ENCODE measurements at places on chromosomes 7 and 10.

GRCh38 chr7:87129848-87130247 lies 22.4 kb upstream of the DMTF1 start:
- DNase-seq = no peak

DNA sequence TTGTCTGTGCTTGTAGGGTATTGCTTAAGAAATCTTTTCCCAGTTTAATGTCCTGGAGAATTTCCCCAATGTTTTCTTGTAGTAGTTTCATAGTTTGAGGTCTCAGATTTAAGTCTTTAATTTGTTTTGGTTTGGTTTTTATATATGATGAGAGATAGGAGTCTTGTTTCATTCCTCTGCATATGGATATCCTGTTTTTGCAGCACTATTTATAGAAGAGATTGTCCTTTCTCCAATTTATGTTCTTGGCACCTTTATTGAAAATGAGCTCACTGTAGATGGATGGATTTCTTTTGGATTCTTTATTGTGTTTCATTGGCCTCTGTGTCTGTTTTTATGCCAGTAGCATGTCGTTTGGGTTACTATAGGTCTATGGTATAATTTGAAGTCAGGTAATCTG lies 20.2 kb downstream of the ADIRF start:
- no peak for DNase-seq

- no peak for DNase-seq
Measured at GRCh38 chr7:137961200-137962177, 40.4 kb downstream of the CREB3L2 start.

- no peak for DNase-seq
Measured at GRCh38 chr7:109206196-109206595, 636.5 kb downstream of the DNAJB9 start.

- DNase-seq = no peak
Measured at GRCh38 chr10:105056413-105056812, 415.3 kb downstream of the SORCS3 start.

DNA sequence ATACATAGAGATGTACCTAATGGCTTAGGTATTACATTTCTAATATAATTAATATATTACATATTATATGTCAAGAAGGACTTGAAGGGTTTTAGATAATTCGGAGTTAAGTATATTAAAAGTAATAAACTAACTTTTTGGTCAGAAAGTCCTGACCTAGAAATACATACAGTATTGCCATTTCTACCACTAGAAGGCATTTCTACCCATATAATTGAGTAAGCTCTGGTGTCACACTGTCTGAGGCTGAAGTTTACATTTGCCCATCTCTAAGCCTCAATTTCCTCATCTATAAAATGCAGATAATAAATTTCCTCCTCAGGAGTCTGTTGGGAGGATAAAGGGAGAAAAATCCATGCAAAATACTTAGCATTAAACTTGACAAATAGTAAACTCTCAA lies 7.1 kb downstream of the FKBP14 start:
- DNase-seq = no peak

DNA sequence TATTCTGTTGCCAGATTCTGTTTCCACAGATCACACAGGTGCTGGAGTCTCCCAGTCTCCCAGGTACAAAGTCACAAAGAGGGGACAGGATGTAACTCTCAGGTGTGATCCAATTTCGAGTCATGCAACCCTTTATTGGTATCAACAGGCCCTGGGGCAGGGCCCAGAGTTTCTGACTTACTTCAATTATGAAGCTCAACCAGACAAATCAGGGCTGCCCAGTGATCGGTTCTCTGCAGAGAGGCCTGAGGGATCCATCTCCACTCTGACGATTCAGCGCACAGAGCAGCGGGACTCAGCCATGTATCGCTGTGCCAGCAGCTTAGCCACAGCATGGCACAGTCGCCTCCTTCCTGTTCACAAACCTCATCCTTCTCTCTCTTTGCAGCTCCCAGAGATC lies 237.5 kb upstream of the PRSS1 start:
- no peak for DNase-seq
